Peyer's patch (tissue), 4 donors: ENCODE measurements at places on chromosomes 1 and 21. TPM values are rescaled to one million over a fixed set of nuclear protein-coding genes. Genes with fewer than 3 reads are reported as not detected.

VSIG8 gene
- not detected for total RNA-seq

FAM3B gene
- total RNA-seq, result 49.5 TPM

ATP6V1G3 gene
- total RNA-seq, result not detected

KCNA10 gene
- total RNA-seq, result not detected

BEND5 gene
- total RNA-seq, result not detected

SYT14 gene
- total RNA-seq, result 0.83 TPM
